H54 (cell line): ENCODE measurements at places on chromosomes 12 and 14.

GRCh38 chr12:5478081-5478706, 46.3 kb downstream of the NTF3 start:
- DNase-seq = no peak

GRCh38 chr14:90556012-90556477, 159.2 kb downstream of the CALM1 start:
- DNase-seq = no peak

DNA sequence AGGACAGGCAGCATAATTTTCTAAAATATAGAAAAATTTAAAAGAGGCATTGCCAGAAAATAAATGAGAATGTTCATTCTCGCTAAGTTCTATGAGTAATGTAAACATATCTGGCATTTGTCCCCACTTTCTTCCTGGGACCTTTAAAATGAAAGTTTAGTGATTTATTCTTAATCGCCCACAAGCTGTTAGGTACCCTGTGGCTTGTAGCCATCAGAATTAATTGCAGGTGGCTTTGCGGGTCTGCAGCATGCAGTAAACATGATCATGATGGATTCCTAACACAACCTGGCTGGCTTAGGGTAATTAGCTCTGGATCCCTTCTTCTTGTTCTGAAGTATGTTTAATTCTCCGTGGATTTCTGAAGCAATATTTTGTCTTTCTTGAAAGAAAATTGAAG, 103.5 kb upstream of the FRMD6 start:
- no peak for DNase-seq

DNA sequence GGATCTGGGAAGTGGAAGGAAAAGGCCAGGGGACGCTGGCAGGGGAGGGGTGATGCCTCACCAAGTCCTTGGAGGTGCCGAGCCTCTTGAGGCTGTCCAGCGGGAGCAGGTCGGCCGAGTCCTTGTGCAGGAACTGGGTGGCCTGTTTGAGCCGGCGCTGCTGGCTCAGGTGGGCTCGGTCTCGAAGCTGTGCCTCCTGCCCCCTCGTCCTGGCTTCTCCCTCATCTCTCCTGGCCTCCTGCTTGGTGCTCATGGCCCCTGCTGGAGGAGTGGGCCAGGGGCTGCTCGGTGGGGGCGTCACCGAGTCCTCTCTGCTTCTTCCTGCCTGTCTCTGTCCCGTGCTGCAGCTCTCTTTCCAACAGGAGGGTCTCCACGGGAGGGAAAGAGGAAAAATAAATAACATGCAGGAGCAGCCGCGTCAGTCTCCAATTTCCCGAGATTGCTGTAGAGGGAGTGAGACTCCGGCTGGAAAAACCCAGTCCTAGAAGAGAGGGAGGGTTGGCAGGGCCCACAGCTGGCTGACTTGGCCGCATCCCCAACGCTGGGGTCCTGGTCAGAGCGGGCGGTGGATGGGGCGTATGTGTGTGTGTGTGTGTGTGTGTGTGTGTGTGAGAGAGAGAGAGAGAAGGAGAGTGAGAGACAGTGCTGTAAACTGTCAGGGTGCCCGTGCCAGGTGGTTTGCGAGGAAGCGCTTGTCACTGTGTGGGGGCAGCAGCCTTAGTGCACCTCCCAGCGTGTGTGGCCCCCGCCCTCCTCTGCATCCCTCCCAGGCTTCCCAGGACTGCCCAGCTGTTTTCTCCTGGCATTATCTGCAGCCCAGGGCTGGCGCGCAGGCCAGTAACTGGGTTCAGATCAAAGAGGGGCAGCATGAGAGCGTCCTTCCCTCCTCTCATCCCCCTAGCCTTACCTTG, at the start of gene NRIP2:
TSS of gene NRIP2 (minus strand) at position 455 of the 911 bp plus-strand sequence. CDS start at position 403, 52 bp downstream.
- no peak for DNase-seq

DNA sequence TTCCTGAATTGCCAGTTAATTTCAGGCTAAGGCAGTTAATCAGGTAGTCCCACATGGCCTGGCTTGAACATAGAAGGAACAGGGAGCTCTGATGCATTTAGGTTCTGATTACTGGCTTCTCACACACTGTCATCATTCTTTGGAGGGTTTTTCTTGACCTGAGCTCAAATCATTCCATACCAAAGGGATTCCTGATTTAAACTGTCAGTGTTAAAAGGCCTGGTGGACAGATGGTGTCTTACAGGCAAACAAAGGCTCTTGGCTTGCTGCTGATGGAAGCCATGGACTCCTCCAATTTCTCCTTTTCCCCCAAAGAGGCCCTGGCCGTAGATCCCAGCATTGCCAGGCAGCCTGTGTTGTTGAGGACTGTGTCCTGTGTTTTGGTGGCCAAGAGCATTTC, 30.2 kb downstream of the CACNA1C start:
- no peak for DNase-seq
